ENCODE measurements at places on chromosomes 12 and 14.

- DNase-seq: no peak
These were observed 11.0 kb downstream of the C12orf76 start for GRCh38 chr12:110037315-110037714.

DNA sequence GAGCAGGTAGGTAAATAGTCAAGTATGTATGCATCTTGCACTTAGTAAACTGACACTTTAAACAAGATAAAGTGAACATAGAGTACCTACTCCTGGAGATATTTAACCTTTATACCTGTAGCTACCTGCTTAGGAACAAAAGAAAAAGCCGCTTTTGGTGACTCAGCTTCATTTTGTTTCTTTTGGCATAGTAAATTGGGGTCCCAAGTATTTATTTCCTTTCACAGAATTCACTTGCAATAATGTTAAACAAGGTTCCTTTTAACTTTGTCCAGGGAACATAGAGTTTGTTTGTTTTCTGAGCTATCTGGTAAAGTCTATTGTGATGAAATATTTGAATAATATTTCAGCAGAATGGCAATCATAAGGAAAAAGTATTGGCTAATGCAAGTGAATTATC is 20.0 kb downstream of the SLCO1B3 start:
- no peak for DNase-seq

DNA sequence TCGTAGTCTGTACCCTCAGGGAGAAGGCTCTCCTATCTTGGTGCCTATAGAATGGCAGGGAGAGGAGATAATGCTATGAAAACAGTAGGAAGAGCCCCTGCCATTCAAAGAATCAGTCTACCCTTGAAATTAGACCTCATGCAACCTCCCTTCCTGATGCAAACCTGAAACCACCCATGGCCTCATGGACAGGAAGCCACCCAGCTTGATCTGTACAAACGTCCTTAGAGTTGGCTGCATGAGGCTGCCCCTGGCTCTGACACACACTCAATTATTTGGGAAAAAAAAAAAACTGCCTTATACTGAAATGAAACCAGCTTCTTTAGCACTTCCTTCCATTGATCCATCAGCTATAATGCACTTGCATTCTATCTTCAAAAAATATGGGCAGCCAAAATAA is 116.6 kb upstream of the BCL2L14 start:
- no peak for DNase-seq

DNA sequence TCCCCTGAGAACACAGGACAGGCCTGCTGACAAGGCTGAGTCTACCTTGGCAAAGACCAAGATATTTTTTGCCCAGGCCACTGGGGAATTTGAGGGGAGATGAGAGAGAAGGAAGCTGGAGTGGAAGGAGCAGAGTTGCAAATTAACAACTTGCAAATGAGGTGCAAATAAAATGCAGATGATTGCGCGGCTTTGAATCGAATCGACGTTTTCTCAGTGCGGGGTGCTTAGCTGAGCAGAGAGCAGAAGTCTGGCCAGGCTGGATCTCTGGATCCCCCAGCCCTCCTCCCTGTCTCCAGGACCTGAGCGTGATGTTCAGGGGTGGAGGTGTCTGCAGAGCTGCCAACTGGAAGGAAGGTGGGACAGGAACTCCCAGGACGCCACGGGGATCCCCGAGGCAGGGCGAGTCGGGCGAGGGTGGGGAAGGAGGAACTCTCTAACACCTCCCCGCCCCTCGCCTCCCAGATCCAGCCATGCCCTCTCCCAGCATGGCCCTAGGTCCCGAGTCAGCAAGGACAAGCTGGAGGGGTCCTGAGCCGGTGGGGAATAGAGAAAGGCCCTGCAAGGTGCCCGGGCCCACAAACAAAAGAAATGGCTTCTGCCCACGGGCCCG is 527 bp upstream of the CARMIL3 start:
- DNase-seq: no peak

DNA sequence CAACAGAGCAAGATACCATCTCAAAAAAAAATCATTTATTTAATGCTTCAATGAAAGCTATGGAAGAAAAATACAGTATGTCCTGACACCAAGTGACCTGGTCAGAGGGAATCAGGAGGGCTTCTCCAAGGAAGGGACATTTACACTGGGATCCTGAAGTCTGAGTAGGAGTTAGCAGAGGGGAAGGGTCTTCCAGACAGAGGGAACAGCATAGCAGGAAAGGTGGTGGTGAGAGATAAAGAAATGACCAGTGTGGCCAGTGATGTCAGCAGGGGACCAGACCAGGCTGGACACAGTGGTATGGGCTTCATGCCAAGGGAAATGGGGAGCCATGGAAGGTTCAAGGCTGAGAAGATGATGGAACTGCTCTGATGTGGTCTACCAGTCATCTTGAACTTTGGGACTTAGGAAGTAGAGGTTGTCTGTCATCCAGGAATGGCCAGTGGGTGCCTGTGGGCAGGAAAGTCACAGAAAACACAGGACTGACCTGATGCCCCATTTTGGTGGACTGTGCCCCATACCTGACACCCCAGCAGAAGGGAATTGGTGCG is 7.8 kb upstream of the TCHP start:
- no peak for DNase-seq

DNA sequence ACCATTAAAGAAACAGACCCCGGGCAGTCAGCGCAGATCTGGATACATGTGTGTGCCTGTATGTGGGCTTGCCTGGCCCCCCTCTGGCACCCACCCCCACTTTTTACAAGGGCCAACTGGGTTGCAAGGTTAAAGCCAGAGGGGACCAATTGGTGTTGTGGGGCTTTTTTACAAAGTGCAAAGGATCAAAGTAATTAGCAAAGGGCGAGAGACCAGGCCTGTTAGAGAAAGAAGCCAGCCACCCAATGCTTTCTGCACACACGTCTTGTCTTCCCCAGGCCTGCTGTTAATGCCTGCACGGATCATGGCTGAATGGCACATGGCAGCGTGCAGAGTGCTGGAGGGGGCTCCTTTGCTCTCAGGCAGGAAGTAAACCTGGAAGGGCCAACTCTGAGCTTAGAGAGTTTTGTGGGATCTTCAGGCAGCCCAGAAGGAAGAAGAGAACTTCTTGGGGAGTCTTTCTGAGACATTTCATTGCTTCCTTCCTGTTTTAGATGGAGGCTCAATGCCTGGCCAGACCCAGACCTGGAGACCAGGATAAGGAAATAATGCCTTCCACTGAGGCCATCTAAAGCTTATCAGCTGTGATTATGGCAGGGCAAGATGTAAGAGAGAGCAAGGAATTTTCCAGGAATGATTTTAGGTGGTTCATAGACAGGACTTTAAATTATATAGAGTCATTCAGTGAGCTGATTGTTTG is 523.4 kb upstream of the TBX3 start:
- no peak for DNase-seq

GRCh38 chr12:88624911-88625310 is 44.6 kb upstream of the KITLG start:
- peak; percentile 8 for DNase-seq

- DNase-seq: peak; percentile 33
These were observed 405.8 kb downstream of the MED13L start for GRCh38 chr12:115871714-115872113.

- DNase-seq: no peak
These were observed 168.6 kb downstream of the CPNE8 start for GRCh38 chr12:38736821-38737220.

DNA sequence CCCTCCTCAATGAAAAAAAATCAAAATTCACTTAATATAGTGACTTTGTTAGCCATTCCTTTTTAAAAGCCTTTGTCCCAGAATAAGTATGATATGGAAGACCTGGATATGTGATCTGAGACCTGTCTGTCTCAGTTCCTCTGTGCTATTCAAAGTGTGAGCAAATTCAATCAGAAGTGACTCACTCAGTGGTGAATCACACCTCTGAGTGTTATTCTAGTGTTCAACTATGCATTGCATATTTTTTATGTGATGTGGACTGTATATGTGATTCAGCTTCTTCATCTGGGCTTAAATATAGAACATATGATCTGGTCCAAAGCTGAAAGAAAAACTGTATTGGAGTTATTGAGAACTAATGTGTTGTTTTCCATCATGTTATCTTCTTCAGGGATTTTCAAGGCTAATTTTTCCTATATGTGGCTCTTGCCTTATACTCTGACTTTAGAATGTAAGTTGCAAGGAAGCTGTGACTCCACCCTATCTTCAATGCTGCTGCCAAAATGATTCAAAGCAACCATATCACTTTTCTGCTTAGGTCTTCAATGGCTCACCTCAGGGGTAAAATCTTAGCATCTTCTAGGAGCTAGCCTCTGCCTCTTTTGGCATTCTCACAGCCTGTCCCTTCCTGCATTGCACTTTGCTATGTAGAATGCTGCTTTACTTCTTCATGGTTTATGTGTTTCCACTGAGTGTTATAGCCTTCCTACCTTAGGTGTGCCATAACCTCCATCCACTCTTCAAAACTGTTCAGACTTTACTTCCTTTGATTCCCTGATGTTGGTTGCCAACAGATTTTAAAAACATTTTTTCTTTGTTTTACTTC is 169.8 kb downstream of the OTOGL start:
- peak; percentile 88 for DNase-seq

GRCh38 chr12:11310336-11310735 is at the start of gene PRB4:
TSS of gene PRB4 (minus strand) at chr12:11310436. CDS start at chr12:11310398, 38 bp downstream.
- DNase-seq: no peak

DNA sequence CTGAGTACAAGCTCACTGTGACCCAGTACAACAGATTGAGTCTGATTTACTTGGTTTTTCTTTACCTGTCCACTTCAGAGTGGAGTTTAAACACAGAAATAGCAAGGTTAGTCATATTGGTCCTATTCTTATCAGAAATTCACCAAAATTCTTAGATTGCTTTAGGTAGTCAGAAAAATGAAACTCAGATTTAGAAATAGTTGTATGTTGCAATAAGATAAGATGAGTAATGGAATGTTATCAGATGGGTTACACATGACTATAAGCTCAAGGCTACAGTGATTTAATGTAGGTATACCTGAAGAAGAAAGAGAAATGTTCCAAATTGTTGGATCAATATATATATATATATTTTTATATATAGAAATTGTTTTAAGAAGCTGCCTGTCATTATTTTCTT is 524.1 kb downstream of the LRFN5 start:
- no peak for DNase-seq

DNA sequence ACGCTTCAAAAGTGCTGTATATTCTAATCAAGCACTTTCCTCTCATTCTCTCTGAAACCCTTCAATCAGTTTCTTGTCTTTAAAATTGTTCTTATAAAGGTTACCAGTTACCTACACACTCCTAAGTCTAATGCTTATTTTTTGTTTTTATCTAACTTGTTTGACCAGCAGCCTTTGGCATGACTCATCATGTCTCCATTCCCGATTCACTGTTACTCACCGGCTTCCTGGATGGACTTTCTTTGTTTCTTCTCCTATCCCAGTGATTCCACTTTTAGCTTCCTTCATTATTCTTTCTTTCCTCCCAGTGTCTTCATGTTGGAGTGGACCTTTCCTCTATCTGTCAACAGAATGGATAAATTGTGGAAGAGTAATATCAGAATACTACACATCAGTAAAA is 368.6 kb upstream of the CCDC196 start:
- peak; percentile 77 for DNase-seq

DNA sequence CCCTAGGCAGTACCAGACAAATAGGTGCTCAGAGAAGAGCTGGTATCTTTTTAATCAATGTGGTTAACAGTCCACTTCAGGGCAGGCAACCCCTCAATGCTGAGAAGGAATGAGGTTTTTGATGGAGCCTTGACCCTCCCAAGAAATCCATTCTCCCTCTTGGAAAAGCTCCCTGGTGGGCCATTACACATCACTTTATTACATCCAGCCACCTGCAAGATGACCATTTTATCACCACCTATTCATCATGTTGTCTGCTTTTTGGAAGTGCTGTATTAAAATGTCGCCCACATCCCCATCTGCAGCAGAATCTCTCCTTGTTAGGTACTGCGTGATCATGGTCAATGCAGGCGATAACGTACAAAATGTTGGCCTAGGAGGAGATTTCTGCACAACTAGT is 614.7 kb upstream of the TMEM132C start:
- no peak for DNase-seq

- peak; percentile 2 for DNase-seq
These were observed 788 bp downstream of the SFSWAP start for GRCh38 chr12:131711551-131712205.

- DNase-seq: peak; percentile 35
These were observed at the start of gene LYZ for GRCh38 chr12:69348162-69348938. TSS of gene LYZ (plus strand) at chr12:69348381. CDS start at chr12:69348409, 28 bp downstream.

- DNase-seq: no peak
These were observed 24.0 kb downstream of the PRDM4 start for GRCh38 chr12:107736914-107737313.

DNA sequence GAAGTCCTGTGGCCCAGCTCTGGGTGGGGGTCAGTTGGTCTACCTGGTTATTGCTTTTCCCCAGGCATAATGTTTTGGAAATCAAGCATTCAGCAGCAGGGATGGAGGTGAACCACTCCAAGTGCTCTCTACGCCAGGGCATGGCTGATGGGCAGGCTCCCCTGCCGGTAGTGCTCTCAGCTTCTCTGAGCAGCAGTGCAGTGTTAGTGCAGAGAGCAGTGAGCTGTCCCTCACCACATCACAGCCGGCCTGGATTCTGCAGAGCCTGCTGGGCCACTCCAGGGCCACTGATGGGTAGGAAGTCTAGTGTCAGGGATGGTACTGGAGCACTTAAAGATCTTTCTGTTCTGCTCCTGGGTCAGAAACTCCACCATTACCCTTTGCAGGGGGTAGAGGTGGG is 151.1 kb downstream of the CALM1 start:
- DNase-seq: no peak

GRCh38 chr12:123046431-123046830 is 66.0 kb downstream of the ARL6IP4 start:
- DNase-seq: no peak

DNA sequence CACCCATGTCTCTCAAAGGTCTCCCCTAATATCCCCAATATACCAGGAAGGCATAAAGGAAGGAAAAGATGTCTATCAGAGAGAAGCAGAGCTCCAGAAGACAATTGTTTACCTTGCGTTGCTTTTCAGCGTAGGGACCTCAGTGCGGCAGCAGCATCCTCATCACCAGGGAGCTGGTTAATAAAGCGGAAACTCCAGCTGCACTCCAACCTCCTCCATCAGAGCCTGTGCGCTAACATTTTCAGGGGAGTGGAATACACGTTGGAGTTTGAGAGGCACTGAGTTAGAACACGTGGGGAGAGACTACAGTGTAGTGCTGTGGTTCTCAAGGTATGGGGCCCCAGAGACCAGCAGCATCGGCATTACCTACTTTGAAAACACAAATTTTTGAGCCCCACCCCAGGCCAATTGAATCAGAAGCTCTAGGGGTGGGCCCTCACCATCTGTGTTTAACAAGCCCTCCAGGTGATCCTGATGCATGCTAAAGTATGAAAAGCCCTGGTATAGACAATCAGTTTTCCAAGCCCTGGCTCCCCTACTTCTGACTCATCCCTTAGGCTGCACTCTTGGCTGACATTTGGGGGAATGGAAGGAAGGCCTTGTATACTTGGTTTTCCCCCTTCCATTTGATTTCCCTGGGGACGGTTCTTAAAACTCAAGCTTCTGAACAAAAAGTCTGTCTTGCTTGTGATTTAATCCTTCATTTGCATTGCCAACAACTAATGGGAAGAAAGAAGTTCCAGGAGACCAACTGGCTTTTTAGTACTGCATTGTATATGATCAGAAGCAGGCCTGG is 419.0 kb upstream of the CCDC196 start:
- no peak for DNase-seq

GRCh38 chr14:83827383-83827782 is 1702.6 kb upstream of the FLRT2 start:
- peak; percentile 9 for DNase-seq

GRCh38 chr12:57896115-57896433 is 45.3 kb upstream of the ATP23 start:
- no peak for DNase-seq

Data from kidney tubule cell (primary cell).